Activated naive CD4-positive, alpha-beta T cell treated with Interleukin-2 at 50 U/mL for 16 hours (primary cell): ENCODE measurements at places on chromosomes 1 and 21.

DNA sequence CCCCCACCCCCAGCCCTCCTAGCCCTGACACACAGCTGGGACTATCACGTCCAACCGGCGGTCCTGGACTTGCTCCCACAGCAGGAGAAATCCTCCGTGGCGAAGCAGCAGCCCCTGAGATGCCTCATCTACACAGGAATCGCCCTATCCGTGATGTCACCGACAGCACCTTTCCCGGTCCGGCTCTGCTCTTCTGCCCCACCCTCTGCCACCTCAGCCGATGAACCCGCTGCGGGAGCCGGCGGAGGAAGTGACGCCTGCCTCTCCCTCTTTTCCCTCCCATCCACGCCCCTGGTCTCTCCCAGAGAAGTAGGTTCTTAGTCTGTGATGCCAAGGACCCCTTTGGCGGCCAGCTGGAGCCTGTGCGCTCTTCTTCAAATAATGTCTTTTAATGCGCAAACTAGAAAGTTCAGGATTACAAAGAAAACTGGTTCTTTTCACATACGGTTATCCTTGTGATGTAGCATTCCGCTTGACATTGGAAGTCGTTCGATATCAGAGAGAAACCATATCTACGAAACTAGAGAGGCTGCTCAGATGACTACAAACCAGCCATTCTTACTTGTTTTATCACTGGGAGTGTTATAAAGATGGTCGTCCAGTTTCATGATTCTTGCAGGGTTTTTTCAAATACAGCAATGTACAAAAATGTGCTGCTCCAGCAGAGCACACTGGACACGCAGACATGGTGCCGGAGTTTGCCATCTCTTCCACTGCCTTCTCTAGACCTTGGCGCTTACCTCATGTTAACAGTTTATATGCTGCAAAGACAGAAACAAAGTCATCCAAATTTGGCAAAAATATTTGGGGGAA is 120.3 kb downstream of the PPIAL4G start:
- DNase-seq = peak; percentile 39

DNA sequence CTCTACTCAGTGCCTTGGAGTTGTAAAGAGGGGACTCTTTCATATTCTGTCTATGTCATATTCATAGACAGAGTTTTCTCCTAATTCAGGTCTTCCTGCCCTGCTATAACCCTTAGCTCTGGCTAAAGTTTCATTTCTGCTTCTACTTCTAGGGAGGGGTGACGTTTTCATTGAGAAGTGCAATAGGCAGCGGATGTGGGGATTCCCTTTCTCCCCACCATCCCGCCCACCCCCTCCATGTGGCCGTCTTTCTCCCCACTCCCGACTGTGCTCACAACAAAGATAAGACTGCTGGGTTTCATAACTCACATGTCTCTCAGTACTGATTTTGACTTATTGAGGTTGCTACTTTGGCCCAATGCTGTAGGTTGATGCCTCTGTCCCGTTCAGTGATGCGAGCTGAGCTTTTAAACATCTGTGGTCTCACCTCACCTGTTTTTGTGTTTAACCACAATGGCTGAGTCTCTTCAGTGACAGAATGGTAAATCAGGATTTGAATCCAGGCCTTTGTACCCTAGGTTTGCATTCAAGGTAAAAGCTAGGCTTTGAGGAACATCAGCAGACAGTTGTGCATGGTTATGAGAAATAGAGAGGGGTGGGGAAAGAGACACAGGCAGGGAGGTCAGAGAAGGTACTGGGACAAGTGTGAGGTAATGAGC is 7.8 kb upstream of the KIF14 start:
- peak; percentile 66 for DNase-seq

- DNase-seq = no peak
These were observed 121.4 kb downstream of the PLXNA2 start for GRCh38 chr1:208122612-208123358.

- no peak for DNase-seq
These were observed 9.4 kb downstream of the LAPTM5 start for GRCh38 chr1:30748098-30748698.

- DNase-seq = no peak
These were observed 586.3 kb downstream of the ADGRL2 start for GRCh38 chr1:82387012-82387366.

- DNase-seq = no peak
These were observed 78.9 kb downstream of the UBE2U start for GRCh38 chr1:64282351-64282750.

DNA sequence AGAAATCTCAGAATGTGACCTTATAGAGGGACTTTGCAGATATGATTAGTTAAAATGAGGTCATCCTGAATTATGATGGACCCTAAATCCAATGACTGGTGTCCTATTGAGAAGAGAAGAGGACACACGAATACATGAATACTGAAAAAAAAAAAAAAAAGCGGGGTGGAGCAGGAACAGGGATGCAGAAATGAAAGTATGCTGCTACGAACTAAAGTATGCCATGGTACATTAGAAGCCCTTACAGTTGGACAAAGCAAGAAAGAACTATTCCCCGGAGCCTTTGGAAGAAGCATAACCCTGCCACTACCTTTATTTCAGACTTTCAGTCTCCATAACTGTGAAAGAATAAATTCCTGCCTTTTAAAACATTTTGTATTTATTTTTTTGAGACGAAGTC is 557.9 kb upstream of the NCAM2 start:
- no peak for DNase-seq

DNA sequence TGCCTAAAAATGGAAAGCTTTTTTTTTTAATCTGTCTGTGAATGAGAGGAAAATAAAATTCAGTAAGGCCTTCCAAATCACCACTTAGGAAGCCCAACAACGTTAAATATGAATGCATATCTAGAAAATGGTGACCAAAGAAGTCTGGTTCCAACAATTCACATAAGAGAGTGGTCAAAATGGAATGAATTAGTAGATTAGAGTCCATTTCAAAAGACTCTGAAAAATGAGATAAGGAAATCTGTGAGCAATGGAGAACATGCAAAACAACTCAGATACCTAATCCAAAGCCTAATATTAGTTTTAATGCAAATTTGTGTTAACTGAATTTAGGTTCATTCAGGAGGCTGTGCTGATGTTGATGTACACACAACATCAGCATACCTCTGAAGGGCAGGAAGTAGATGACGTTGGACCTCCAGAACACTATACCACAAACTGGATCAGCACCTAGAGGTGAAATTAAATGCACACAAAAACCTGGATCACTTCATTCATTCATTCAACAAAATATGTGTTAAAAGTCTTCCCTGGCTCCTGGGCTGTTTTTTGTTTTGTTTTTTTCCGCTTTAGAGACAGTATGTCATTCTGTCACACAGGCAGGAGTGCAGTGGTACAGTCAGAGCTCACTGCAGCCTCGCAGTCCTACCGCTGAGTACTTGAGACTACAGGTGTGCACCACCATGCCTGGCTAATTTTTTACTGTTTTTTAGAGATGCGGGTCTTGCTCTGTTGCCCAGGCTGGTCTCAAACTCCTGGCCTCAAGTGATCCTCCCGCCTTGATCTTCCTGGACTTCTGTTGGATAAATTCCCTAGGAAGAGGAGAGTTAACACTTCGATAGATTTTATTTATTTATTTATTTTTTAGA is 4.9 kb upstream of the BRWD1 start:
- DNase-seq = no peak

DNA sequence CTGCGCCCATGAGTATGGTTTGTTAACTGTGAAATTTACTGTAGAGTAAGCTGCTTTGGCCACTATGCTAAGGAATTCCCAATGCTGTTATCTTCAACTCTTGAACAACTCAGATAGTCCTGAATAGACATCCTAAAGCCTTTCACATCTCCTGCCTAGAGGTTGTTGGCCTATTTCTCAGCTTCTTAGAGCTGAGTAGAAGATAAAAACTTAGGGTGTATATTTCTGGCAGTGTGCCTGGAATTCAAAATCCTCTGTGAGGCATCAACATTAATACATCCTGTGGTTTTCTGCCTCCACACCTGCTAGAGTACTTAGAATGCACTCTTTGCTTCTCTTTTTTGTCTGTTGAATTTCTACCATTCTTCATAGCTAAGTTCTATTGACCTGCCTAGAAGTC is 45.8 kb upstream of the RC3H1 start:
- no peak for DNase-seq

GRCh38 chr1:66774438-66774837 is 22.2 kb downstream of the DYNLT5 start:
- DNase-seq = no peak

DNA sequence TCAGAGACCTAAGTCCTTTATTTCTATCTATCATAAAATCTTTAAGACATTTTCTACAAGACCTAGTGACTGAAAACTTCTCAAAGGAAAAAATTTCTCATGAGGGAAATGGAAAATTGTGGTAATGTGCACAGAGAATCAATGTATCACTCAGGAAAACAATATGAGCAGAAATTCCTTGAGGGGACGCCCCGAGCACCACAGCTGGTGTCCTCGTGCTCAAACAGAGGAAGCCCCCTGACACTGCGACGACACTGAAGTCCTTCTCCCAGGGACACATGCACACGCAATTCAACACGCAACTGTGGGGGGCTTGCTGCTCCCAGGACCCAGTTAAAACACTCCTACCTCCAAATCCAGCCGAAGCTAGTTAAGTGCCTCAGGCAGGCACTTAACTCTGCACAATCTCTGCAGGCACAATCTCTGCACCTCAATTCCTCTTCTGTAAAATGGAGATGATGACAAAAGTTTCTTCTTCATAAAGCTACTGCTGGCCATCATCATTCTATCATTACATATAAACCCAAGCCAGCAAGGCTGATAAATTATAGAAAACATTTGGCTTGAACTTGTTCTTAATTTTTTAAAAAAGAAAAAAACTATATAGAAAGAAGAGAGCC is 16.0 kb downstream of the ZBTB17 start:
- peak; percentile 41 for DNase-seq

GRCh38 chr1:164498792-164499191 is 60.2 kb upstream of the PBX1 start:
- DNase-seq = no peak

- no peak for DNase-seq
These were observed 26.7 kb upstream of the CTPS1 start for GRCh38 chr1:40952744-40953315.

DNA sequence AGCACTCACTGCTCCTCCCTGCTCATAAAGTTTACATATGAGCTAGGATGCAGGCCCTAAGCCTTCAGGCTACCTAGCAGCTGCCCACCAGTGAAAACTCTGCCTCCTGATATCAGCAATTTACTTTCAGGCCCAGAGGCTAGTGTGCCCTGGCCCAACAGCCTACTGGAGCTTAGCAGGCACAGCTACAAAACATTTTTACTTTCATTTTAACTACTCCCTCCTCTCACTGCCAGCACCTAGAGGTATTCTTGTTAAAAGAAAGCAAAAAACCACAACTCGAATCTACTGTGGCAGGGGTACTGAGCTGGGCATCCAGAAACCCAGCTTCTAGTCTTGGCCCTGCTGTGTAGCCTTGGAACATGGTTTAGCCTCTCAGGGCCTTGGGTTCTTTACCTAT is 5.8 kb upstream of the LORICRIN start:
- DNase-seq = no peak

DNA sequence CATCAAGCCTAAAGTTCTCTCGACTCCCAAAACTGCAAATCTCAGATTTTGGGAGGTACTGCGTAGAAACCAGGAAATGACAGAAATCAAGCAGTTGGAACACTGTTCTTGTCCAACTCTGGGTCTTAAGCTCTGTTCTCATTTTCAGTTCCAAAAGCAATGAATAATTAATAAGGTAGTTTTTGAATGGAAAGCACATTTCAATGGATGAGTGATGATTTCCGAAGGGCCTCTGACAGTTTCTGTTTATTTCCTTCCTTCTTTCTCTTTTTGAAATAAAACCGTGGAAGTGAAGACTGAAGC is 20.9 kb upstream of the TARBP1 start:
- DNase-seq = no peak

- no peak for DNase-seq
These were observed 663 bp downstream of the ACOT7 start for GRCh38 chr1:6392809-6393399.

- DNase-seq = no peak
These were observed 98.6 kb upstream of the PLD5 start for GRCh38 chr1:242623119-242623518.

DNA sequence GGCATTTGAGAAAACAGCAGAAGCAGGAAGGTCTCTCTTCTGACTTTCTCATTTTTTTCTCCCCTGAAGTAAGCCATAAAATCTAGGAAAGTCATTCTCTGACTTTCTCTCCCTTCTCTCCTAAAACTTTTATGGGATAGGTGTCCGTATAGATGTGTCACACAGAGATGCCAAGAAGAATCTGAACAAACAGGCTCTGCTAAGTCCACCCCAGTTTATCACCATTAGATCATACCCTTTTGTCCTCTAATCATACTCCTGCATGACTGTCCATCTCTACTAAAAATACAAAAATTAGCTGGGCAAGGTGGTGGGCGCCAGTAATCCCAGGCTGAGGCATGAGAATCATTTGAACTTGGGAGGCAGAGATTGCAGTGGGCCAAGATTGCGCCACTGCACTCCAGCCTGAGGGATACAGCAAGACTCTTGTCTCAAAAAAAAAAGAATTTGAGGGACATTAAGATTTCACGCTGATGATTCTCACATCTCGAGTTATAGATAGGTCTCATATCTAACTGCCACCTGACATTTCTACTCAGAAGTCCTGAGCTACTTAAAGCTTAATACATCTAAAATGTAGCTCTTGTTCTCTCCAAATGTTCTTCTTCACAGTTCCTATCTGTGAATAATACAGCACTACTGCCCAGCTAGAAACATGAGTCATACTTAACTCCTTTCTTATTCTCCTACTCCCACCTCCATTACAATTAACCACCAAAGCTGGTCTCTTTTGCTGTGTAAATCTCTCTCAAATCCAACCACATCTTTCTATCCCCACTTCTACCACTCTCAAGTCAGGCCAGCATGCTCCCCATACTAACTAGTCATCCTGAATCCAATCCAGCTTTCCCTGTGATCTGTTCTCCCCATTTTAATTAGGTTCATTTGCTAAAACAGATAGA is 47.7 kb downstream of the ZNF644 start:
- DNase-seq = no peak
